Stimulated activated CD4-positive, alpha-beta T cell treated with anti-CD3 and anti-CD28 coated beads, TNF-alpha, amount 100 ng/mL, for 1 hour (primary cell): ENCODE measurements at places on chromosomes 7 and 10.

DNA sequence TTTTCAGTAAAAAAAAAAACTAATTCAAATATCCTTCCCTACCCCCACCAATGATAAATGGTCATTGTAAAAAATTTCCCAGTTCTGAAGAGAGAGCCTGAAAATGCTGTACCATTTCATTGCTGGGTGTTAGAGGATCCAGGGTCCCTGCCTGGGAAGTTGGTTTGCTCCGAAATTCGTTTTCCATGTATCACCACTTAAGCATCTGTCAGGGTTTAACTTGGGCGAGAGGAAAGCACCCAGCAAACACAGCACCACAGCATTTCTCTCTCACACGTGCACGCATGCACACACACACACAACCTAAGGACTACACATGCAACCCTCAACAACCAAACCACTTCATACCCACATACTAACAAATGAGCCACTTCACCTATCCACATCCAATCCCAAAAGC, 42.1 kb upstream of the EMX2 start:
- no peak for DNase-seq

DNA sequence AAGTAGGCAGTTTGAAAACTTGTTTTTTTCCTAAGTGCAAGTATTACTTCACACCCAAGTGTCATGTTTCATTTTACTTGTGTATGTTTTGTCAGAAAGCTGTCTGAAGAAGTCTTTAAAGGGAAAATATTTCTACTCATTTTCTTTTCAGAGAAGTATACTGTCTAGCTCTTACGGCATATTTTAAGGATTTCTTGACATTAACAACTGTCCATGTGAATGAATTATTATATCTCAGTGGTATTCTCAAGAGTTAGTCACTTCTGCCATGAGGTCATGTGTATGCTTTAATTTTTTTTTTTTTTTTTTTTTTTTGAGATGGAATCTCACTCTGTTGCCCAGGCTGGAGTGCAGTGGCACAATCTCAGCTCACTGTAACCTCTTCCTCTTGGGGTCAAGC, 229.5 kb downstream of the BICC1 start:
- no peak for DNase-seq

DNA sequence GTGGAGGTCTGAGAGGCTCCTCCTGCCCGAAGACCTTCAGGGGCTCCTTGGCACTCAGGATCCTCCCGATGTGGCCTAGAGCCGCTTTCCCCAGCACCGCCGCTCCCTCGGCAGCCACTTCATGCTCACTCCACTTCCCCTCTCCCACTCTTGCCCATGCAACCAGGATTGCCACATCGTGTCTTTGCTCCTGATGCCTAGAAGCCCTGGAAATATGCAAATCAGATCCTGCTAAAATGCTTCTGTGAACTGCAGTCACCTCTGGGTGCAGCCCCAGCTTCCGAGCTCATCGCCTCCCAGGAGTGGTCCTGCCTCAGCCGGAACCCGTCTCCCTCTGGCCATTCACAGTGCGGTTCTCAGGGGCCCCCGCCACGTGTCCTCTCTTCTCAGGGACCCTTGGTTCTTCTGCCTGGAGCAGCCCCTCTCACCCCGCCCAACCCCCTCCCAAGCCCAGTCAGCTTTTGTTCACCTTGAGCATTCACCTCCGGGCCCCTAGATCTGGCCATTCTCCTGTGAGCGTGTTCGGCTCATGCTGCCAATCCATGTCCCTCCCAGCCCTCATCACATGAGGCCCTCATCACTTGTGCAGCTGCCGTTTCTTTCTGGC, 175.5 kb downstream of the ADARB2 start:
- no peak for DNase-seq

- DNase-seq: no peak
These were observed 5.2 kb downstream of the GHRHR start for GRCh38 chr7:30968747-30969603.

GRCh38 chr7:122070834-122071233, 73.2 kb downstream of the AASS start:
- DNase-seq: no peak

GRCh38 chr10:105468759-105469158, 827.7 kb downstream of the SORCS3 start:
- no peak for DNase-seq

GRCh38 chr10:52720018-52720417, 52.6 kb downstream of the MBL2 start:
- DNase-seq: no peak

- no peak for DNase-seq
These were observed 59.4 kb downstream of the CDK14 start for GRCh38 chr7:90655566-90655965.

DNA sequence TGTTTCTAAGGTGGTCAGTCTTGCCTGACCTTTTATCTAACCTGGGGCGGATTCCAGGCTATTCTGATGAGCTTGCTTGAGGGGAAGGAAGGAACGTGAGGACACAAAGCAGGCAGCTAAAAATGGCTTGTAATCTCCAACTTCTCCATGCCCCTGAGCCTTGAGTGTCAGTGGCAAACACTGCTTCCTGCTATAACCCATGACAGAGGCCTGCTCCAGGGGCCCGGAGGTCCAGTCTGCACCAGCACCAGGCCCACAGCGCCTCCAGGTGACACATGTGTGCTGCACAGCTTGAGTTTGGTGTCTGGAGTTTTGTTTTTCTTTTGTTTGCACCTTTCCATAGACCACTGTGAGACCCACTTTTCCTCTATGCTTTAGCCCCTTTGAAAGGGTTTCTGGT, 207.9 kb downstream of the PAXIP1 start:
- no peak for DNase-seq

DNA sequence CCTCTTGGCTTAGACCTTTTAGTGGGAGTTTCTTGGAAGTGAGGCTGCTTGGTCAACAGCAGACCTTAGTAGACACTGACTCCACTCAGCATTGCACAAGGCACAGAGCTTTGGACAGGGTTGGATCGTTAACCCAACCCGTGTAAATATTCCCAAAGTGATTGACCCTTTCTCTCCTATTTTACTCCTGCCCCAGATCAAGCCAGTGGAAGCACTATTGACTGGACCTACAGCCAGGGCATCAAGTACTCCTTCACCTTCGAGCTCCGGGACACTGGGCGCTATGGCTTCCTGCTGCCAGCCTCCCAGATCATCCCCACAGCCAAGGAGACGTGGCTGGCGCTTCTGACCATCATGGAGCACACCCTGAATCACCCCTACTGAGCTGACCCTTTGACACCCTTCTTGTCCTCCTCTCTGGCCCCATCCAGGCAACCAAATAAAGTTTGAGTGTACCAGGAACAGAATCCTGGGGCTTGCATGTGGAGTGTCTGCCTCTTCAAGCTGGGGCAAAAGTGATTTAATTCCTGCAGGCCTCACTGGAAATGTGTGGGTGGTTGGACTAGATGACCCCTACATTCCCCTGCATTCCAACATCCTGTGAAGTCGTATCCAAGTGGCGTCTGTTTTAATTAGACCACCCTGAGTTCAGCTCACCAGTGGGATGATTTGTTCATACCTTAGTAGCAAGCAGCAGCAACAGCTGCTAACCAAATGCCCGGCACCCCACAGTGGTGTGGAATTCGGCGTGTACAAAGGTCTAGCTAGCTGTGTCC, 7.5 kb downstream of the CPA1 start:
- no peak for DNase-seq

GRCh38 chr7:146424084-146424483, 307.5 kb downstream of the CNTNAP2 start:
- DNase-seq: no peak

- no peak for DNase-seq
These were observed 11.1 kb upstream of the ZMIZ1 start for GRCh38 chr10:79057481-79058275.

GRCh38 chr7:143885951-143886350, 16.0 kb downstream of the TCAF1 start:
- no peak for DNase-seq

- no peak for DNase-seq
These were observed 9.7 kb upstream of the VSIR start for GRCh38 chr10:71782917-71783490.

- DNase-seq: no peak
These were observed 34.8 kb downstream of the MDFIC start for GRCh38 chr7:114956702-114957101.
